Motor neuron (in vitro differentiated cells): ENCODE measurements at places on chromosomes 5 and 9.

DNA sequence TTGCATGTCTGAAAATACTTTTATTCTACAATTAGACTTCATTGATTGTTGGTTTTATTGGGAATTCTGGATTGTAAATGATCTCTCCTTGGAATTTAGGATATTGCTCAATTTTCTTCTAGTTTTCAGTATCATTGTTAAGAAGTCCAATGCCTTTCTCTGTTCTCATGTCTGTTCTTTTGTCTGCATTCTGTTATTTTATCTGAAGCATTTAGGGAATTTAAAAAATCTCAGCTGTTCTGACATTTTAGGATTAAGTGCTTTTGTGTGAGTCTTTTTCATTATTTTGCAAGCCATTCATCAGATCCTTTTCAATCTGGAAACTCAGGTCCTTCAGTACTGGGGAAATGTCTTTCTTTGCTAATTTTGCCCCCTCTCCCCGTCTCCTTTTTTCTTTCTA is 4.4 kb upstream of the FER start:
- ATAC-seq = no peak

- no peak for ATAC-seq
These were observed 44.1 kb downstream of the EPB41L4B start for GRCh38 chr9:109276469-109277440.

DNA sequence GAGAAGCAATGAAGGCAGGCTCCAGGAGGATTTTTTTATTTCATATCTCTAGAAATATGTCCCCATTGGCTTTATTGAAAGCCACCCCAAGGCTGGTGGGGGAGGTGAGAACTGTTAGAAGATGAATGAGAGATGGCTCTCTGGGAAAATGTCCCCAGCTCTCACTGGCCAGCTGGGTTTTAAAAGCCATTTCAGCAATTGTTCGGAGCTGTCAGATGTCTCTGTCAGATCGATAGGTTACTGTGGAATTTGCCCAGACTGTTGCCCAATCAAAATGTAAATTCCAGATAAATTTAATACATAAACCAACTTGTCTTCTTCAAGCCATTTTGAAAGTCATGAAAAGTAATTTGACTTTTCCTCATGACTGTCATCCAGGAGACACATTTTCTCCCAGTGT is 67.0 kb upstream of the BRINP1 start:
- no peak for ATAC-seq

DNA sequence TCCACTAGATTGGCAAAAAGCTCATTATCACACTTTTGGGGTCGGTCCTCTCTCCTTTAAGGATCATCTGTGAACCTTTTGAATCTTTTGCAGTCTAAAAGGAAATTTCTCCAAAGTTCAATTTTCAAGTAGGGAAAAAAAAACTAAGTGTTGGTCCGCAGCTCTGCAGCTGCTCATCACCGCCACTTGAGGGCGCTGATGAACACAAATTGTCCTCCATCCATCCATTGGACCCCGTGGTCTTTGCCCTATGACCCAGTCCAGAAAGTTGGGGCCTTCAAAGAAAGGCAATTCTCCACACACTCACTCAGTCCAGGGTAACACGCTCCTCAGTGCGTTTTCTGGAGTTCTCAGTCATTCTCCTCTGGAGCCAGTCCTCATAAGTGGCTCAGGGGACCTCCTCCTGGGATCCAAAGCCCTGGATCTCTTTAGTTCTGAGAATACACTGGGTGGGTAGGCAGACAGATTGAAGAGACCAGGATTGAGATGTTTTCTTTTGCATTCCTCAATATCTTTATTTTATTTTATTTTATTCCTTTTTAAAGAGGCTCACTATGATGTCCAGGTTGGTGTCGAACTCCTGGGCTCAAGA is 63.6 kb upstream of the SLC28A3 start:
- ATAC-seq = no peak

DNA sequence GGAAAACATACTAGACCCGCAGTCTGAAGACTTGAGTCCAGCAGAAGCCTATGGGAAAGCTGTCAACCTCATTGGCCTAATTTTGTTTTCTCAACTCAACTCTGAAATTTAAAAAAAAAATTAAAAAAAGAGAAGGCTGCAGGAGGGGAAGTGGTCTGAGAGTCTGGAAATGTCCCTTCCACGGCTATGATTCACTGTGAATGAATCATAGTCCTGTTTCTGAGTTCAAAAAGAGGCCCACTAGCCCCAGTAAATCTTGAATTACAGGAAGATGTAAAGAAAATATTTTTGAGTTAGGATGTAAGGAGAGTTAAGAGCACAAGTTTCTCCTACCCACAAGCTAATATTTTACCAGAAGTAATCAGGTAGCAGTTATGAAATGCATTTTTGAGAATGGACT is 565.5 kb upstream of the DMAC1 start:
- no peak for ATAC-seq

- peak; percentile 96 for ATAC-seq
These were observed 162.2 kb downstream of the OXCT1 start for GRCh38 chr5:41707853-41708603.

DNA sequence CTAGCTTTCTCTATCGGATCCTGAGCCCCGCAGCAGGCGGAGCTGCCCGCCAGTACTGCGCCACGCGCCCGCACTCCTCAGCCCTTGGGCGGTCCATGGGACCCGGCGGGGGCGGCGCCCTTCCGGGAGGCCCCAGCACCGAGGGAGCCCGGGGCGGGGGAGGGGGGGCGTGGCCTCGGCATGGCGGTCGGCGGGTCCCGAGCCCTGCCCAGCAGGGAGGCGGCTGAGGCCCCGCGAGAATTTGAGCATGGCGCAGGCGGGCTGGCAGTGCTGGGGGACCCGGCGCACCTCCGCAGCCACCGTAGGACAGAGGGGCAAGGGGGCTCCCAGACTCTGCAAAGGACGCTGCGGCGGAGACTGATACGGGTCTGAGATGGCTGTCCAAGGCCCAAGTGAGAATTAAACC is 6.8 kb downstream of the ZDHHC11B start:
- no peak for ATAC-seq

DNA sequence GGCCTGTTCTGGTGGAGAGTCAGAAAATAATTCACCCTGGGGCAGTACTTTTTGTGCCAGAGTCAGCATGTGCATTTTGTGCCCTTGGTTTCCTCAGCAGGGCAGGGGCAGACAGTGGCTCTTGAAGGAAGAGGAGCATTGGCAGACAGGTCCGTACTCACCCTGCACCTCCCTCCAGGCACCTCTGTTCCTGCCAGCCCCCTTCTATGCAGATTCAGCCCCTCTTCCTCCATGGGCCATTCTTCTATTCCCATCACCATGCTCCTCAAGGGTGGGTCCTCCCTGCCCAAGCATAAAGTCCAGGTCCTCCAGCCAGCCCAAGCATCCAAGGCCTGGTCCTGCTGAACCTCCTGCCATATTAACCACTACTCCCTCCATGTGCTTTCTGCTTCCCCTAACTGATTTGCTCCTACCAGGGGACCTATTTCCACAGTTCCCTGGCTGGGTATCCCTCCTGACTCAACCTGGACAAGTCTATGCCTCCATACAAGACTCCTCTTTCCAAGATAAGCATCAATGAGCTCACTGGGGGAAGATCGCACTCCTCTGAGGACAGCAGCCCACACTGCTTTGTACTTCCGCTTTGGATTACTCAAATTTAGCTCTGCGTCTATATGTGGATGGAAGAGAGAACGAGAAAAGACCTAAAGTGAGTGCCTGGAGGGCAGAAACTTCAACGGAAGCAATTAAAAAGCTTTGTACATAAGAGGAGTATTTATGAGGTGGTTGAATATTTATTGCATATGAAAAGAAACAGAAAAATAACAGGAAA is 9.3 kb upstream of the ACSL6 start:
- no peak for ATAC-seq

DNA sequence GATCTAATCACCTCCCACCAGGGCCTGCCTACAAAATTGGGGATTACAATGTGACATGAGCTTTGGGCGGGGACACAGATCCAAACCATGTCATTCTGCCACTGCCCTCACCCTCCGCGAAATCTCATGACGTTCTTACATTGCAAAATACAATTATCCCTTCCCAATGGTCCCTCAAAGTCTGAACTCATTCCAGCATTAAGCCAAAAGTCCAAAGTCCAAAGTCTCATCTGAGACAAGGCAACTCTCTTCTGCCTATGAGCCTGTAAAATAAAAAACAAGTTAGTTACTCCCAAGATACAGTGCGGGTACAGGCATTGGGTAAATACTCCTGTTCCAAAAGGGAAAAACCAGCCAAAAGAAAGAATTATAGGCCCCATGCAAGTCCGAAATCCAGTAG is 14.6 kb upstream of the PCDHAC2 start:
- no peak for ATAC-seq

GRCh38 chr9:97153967-97154366 is 115.0 kb upstream of the CTSV start:
- ATAC-seq = peak; percentile 52

DNA sequence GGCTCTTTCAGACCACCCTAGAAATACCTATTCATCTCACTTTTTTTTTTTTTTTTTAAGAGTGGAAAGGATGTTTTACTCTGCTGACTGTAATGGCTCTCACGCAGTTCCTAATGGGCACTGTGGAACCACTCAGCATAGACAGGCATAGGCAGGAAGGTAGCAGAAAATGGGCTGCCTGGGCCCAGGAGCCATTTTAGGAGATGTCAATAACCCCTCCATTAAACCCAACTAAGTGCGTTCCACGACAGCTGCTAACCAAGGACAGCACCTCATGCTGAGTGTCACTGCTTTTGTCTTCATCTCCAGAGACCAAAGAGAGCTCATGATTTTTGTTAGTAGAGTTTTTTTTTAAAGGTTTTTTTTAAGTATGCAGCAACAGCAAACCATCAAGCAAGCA is 15.3 kb downstream of the MAP1B start:
- ATAC-seq = peak; percentile 4

GRCh38 chr9:130239741-130240241 is 25.8 kb upstream of the HMCN2 start:
- peak; percentile 19 for ATAC-seq

- peak; percentile 67 for ATAC-seq
These were observed 267.7 kb downstream of the NTRK2 start for GRCh38 chr9:84937180-84937579.

GRCh38 chr9:100515578-100516494 is 42.9 kb downstream of the TMEFF1 start:
- ATAC-seq = no peak

DNA sequence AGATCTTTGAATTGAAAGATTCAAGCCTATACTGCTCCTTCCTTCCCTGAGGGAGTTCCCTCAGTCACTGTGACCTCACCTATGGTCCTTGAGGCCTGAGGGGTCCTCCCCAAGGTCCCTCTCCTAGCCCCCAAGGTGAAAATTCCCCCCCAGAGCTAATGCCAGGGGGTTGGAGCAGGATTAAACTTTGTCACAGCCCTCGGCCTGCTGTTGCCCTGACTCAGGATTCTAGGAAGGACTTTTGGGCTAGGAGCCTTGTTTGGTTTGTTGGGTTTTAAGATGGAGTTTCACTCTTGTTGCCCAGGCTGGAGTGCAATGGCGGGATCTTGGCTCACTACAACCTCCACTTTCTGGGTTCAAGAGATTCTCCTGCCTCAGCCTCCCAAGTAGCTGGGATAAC is 123.2 kb downstream of the C5orf15 start:
- no peak for ATAC-seq

DNA sequence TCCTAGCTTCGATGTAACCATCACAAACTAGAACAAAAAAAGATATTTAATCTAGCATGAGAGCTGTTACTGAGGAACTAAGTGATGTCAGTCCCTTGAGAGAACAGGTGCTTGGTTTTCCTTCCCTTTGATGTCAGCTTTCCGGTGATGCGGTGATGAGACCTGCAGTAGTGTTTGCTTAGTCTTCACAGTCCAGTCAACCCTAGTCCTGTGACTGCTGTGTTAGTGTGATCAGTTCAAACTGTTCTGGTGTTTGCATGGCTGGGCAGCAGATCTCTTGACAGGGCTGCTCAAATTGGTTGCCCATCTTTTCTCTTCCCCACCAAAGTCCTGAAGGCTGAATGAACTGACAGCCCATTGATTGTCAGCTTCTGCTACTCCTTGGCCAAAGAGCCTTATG is 608.6 kb upstream of the DAB2 start:
- no peak for ATAC-seq

DNA sequence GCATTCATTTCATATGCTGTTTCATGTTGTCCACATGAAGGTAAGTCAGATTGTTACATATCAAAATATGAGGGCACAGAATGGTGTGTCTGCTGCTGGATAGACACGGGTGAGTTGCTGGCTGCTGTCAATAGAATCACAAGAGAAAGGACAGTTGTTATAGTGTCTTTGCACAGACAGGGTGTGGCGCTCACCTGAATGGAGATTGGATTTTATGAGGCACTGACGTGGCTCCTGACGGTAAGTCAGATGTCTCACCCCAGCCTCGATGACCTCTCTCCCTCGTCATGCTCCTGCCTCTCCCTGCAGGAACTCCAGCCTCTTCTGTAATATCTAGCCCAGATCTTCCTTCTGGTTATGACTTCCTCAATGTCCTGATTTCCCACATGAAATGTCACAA is 75.4 kb upstream of the SELENOP start:
- no peak for ATAC-seq

- no peak for ATAC-seq
These were observed 13.8 kb downstream of the ST8SIA4 start for GRCh38 chr5:100889165-100889743.
